ENCODE measurements at places on chromosomes 1 and 21. TPM values are rescaled to one million over a fixed set of nuclear protein-coding genes. Genes with fewer than 3 reads are reported as not detected.
A peak's percentile ranks its signal among the peaks of the same experiment; 100 is the strongest.

The USP48 gene
- 48.6 TPM for total RNA-seq

The KPRP gene
- not detected for total RNA-seq

The DNASE2B gene
- total RNA-seq, result 1.3 TPM

- DNase-seq, result peak; percentile 29
Measured at GRCh38 chr21:38822778-38823238, 17.1 kb downstream of the ETS2 start.

- DNase-seq, result no peak
Measured at GRCh38 chr1:229408458-229409037, 25.3 kb downstream of the ACTA1 start.

DNA sequence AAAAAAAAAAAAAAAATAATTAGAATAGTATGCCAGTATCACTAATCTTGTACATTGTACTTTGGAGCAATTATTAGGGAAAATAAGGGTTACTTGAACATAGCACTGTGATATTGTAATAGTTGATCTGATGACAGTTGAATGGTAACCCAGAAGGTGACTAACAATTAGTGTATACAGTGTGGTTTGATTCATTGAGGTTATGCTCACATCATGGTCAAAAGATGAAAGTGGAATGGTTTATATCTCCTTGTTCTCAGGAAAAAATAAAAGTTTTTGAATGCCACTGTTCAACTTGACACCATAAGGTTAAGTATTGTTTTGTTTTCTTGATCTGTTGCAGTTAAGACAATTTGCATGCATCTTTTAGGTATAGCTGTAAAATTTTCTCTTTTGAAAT is 87.0 kb downstream of the GPR52 start:
- no peak for DNase-seq
